ENCODE measurements at places on chromosomes 2 and 18. TPM values are rescaled to one million over a fixed set of nuclear protein-coding genes. Genes with fewer than 3 reads are reported as not detected.

HOXD1 gene
- total RNA-seq: not detected

SKOR2 gene
- not detected for total RNA-seq

CNGA3 gene
- not detected for total RNA-seq

ONECUT2 gene
- 0.03 TPM for total RNA-seq

INSIG2 gene
- total RNA-seq: 13.8 TPM

L3MBTL4 gene
- total RNA-seq: 0.64 TPM

FIGN gene
- not detected for total RNA-seq

PRR30 gene
- total RNA-seq: not detected

CXCR1 gene
- total RNA-seq: not detected

CNRIP1 gene
- total RNA-seq: 0.59 TPM

ADGRF3 gene
- total RNA-seq: 3.4 TPM

SERPINB13 gene
- total RNA-seq: not detected

NTSR2 gene
- total RNA-seq: not detected

OTOF gene
- 0.45 TPM for total RNA-seq

ELOA2 gene
- total RNA-seq: not detected

ZNF892 gene
- total RNA-seq: 2.7 TPM

ZNF804A gene
- not detected for total RNA-seq

RAPGEF4 gene
- total RNA-seq: 2.5 TPM

TFPI gene
- 1.0 TPM for total RNA-seq

UGT1A6 gene
- total RNA-seq: not detected

SEC11C gene
- 44.9 TPM for total RNA-seq

CRIM1 gene
- 2.0 TPM for total RNA-seq

CHRNA1 gene
- total RNA-seq: not detected

IL1R2 gene
- 0.59 TPM for total RNA-seq

SMYD1 gene
- total RNA-seq: not detected

MTCL1 gene
- 0.88 TPM for total RNA-seq

HAAO gene
- total RNA-seq: not detected

LRRC30 gene
- total RNA-seq: not detected

EMILIN2 gene
- total RNA-seq: 19.2 TPM

SLC30A3 gene
- total RNA-seq: not detected

IL36B gene
- total RNA-seq: not detected

BCL11A gene
- total RNA-seq: 4.6 TPM

All from T-cell (primary cell).